Thoracic aorta (tissue), 2 donors: ENCODE measurements at places on chromosomes 7 and 10.

DNA sequence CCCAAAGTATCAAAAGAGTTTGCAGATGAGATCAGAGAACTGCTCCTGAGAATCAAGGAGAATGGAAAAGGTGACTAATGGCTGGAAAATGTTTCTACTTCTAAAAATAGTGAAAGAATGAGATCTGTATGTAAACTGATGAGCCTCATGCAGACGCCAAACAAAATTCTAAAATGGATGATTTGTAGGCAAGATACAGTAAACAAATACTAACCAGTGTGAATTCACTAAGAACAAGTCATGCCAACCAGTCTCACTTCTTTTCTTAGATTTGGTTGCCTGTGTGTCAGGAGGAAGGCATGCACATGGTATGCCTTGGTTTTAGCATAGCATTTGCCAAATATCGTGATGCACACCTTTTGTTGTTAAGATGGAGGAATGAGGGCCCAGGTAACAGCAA, 94.9 kb upstream of the PIK3CG start:
- no peak for DNase-seq

DNA sequence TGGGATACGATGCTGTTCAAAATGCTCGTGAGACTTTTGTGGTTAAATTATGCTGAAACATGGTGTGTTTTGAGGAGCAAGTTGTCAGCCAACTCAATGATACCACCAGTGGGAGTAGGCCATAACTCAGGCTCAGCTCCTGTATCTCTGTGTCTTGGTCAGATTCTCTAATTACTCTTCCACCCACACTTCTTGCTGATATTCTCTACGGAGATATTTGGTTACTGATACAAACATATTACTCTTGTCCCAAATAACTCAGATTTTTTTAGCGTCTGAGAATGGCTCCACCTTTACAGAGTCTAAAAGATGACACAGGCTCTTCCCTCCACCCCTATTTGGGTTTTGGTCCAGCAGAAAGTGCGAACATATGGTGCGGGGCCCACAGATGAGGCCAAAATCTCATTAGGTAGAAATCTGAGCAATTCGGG, 168.9 kb downstream of the PKD1L1 start:
- no peak for DNase-seq

DNA sequence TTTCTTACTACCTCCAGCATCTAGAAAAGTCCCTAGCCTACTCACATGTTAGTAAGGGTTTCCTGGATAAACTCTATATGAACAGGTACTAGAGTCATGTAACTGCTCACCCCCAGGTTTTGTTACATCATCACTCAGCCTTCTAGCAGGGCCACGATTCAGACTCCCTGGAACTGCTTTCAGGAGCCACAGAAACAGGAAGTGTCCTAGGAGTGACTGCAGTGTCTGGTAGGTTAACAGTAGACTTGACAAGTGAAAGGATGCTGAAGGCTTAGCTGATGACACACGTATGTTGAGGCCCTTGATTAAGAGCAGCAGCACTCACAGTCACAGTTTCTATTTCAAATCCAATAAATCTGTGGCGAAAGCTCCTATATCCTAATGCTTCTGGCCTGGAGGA, 101.2 kb downstream of the DNMBP start:
- DNase-seq, result no peak

DNA sequence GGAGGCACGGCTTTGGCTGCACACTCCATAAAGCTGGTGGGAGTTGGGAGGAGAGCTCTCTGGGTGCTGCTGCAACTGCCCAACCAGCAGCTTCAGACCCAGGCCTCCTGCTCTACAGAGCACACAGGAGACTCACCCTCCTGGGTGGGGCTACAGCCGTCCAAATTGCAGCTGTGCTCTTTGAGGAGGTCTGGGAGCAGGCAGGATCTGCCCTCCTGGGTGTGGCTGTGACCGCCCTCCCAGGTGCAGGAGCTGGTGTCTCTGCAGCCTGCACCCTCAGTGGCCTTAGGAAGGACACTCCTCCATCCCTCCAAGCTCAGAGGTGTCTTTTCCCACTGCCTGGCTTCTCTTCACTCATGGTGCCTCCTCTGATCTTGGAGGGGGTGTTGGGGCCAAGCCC, 20.0 kb upstream of the PRF1 start:
- DNase-seq, result no peak
